ENCODE measurements at places on chromosomes 5 and 9. TPM values are rescaled to one million over a fixed set of nuclear protein-coding genes. Genes with fewer than 3 reads are reported as not detected.

- H3K36me3 ChIP-seq: no peaks in the 10 kb centered on the region
- no peak for DNase-seq
- H3K4me3 ChIP-seq: no peak overlapping the region
- no peak overlapping the region for H3K27ac ChIP-seq
- no peaks in the 10 kb centered on the region for H3K27me3 ChIP-seq
Measured at GRCh38 chr9:104027295-104027694, 66.8 kb upstream of the SMC2 start.

GRCh38 chr9:115978659-115979096 is 174.9 kb upstream of the PAPPA start:
- H3K36me3 ChIP-seq: no peaks in the 10 kb centered on the region
- no peaks in the 10 kb centered on the region for H3K27me3 ChIP-seq
- H3K4me1 ChIP-seq: no peaks in the 10 kb centered on the region
- H3K27ac ChIP-seq: no peak overlapping the region
- H3K4me3 ChIP-seq: no peak overlapping the region

- H3K4me1 ChIP-seq: no peaks in the 10 kb centered on the region
- H3K27ac ChIP-seq: no peak overlapping the region
- no peak overlapping the region for H3K4me3 ChIP-seq
- DNase-seq: no peak
Measured at GRCh38 chr5:141439411-141440141, 9.3 kb downstream of the PCDHGA12 start.

- H3K36me3 ChIP-seq: no peaks in the 10 kb centered on the region
- no peak for DNase-seq
- no peaks in the 10 kb centered on the region for H3K27me3 ChIP-seq
- no peak overlapping the region for H3K27ac ChIP-seq
- no peak overlapping the region for H3K4me3 ChIP-seq
Measured at GRCh38 chr5:65861830-65862241, 64.5 kb upstream of the ERBIN start.

- no peak for DNase-seq
- H3K4me1 ChIP-seq: no peaks in the 10 kb centered on the region
- H3K27me3 ChIP-seq: no peaks in the 10 kb centered on the region
- no peaks in the 10 kb centered on the region for H3K36me3 ChIP-seq
- H3K4me3 ChIP-seq: no peak overlapping the region
Measured at GRCh38 chr9:124747065-124747464, 24.0 kb downstream of the NR6A1 start.

GRCh38 chr5:76811214-76811613 is 7.6 kb upstream of the F2RL1 start:
- no peak overlapping the region for H3K4me3 ChIP-seq
- H3K36me3 ChIP-seq: no peaks in the 10 kb centered on the region
- DNase-seq: no peak
- H3K27ac ChIP-seq: no peak overlapping the region
- peaks cover 14% of the 10 kb centered on the region for H3K4me1 ChIP-seq

DNA sequence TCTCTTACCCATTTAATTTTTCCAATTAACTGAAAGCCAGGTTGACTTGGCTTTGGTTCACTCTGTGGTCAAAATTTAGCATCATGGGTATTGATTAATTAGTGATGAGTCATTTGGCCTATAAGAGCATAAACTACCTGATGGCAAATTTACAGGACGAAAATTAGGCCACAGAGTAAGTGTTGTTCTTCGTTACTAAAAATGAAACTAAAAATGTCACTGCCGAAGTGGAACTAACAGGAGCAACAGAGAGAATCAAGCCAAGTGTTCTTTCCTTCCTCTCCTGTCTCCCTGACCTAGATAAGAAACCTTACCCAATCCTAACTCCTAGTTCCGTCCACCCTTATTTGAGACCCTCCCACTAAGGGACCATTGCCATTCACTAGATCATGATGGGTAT is 176.9 kb downstream of the RAB3C start:
- DNase-seq: no peak
- H3K36me3 ChIP-seq: no peaks in the 10 kb centered on the region
- no peak overlapping the region for H3K4me3 ChIP-seq
- no peaks in the 10 kb centered on the region for H3K4me1 ChIP-seq

- no peak overlapping the region for H3K27ac ChIP-seq
- no peak for DNase-seq
- no peaks in the 10 kb centered on the region for H3K27me3 ChIP-seq
- no peak overlapping the region for H3K4me3 ChIP-seq
- H3K36me3 ChIP-seq: no peaks in the 10 kb centered on the region
Measured at GRCh38 chr5:145350513-145350912, 484.6 kb downstream of the PRELID2 start.

Gene CCL27
- total RNA-seq: not detected

Gene RASGRF2
- 29.5 TPM for total RNA-seq

Gene ZNF462
- total RNA-seq: 163 TPM

Gene UNC5A
- total RNA-seq: 4.0 TPM

Gene SLC1A3
- total RNA-seq: 35.3 TPM

All from H1 (cell line).